ENCODE measurements at places on chromosomes 6 and 20. TPM values are rescaled to one million over a fixed set of nuclear protein-coding genes. Genes with fewer than 3 reads are reported as not detected.

GRCh38 chr20:24388828-24389380 is 80.5 kb upstream of the SYNDIG1 start:
- DNase-seq = no peak

GRCh38 chr20:19930426-19930825 is 86.7 kb upstream of the NAA20 start:
- DNase-seq = no peak

GRCh38 chr6:14108571-14109410 is 8.8 kb upstream of the CD83 start:
- peak; percentile 65 for DNase-seq

PRSS35 gene
- total RNA-seq = not detected

DNA sequence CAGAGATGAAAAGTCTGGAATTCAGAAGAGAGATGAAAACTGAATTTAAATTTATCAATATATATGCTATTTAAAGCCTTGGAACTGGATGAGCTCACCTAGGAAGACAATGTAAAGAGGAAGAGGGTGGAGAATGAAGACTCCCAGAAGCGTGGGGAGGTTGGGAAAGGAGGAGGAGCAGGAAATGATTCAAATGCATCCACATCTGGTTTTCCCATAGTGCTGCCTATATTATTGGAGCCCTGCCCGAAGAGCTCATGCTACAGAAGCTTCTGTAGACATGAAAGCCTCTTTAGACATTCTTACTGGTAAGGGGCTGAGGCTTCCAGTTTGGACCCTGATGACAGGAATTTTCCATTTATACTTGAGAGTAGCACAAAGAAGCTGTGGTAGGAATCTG is 19.2 kb downstream of the PDE7B start:
- no peak for DNase-seq

- DNase-seq = no peak
These were observed 7.2 kb downstream of the TPBG start for GRCh38 chr6:82370788-82371187.

DNA sequence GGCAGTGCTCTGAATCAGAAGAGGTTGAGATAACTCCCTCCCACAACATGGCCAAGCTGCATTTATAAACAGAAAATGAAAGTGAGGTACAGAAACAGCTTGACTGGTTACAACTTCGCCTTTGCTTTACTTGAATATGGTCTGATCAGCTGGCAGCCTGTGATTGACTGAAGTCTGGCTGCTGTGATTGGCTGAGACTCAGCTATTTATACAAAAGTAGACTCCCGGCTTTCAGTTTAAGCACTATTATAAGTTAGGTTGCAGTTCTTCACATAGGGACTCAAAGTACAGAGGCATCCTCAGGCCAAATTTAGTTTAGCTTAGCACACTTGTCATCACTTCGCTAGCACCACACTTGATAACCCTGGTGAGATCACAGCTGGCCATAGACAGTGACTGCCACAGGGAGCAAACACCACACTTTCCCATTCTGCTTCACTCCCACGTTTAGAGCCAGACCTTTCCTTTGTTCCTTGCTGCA is 362.6 kb downstream of the EPM2A start:
- DNase-seq = peak; percentile 22

KIAA0408 gene
- 4.4 TPM for total RNA-seq

- DNase-seq = no peak
These were observed 77.8 kb downstream of the ATG5 start for GRCh38 chr6:106247733-106248132.

DEF6 gene
- 0.99 TPM for total RNA-seq

PPP1R16B gene
- 0.15 TPM for total RNA-seq

TIAM2 gene
- total RNA-seq = 10.8 TPM

- DNase-seq = no peak
These were observed 79.2 kb downstream of the SMOC2 start for GRCh38 chr6:168520233-168520632.

- DNase-seq = peak; percentile 94
These were observed 141.6 kb upstream of the RREB1 start for GRCh38 chr6:6966127-6966526.

GRCh38 chr6:43231053-43231452 is 1.8 kb upstream of the DNPH1 start:
- DNase-seq = no peak

DNA sequence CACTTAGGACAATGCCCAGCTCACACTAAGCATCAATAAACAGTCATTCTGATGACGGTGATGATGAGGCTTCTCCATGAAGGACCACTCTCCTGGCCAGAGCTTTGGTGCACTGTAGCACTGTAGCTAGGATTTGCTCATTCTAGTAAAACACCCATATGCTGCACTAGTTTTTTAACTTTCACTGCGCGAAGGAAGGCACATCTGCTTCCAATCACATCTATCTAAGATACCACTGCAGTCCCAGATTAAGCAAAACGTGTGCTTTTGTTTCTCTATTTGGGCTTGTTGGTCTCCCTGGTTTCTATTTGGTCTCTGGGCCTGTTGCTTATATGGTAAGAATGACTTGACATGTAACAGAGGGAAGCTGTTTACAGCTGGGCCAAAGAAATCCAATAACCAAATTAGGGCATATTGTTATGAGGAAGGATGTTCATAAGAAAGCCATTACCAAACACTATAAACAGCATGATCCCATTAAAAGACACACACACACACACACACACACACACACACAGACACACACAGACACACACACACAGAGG is 62.4 kb downstream of the FAM229B start:
- no peak for DNase-seq

BPIFB6 gene
- not detected for total RNA-seq

DNA sequence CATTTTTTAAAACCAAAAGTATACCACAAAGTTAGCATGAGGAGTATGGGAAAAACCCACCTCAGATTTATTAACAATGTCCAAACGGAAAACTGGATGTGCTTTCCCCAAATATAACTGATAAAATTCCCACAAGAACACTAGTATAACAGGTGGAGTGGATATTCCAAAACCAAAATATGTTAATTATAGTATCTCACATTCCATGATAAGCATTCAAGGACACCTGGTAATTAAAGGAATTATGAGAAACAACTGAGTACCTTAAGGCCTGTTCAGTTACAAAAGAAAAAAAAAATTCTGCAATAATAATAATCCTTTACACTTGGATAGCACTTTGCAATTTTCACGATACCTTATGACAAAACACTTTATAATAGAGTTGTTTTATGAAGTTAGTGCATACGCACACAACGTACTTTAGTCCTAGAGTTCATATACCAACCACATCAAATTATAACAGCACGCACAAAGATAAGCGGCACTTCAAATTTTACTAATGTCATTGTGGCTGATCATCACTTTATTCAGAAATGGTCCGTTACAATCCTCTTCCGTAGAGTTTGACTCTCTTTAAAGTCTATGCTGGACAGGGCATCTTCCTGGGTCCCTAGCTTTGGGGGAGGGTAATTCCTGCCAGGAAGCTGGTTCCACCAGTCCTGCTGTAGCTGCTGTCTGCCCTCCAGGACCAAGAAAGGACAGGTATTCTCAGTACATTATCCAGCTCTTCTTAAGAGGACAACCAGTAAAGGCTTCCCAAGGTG is 1.7 kb downstream of the CDK19 start:
- DNase-seq = no peak

Data from renal cortical epithelial cell (primary cell).